ENCODE measurements at places on chromosomes 5 and 9.

- no peak for DNase-seq
These were observed 196.3 kb downstream of the PALM2AKAP2 start for GRCh38 chr9:109976303-109976702.

DNA sequence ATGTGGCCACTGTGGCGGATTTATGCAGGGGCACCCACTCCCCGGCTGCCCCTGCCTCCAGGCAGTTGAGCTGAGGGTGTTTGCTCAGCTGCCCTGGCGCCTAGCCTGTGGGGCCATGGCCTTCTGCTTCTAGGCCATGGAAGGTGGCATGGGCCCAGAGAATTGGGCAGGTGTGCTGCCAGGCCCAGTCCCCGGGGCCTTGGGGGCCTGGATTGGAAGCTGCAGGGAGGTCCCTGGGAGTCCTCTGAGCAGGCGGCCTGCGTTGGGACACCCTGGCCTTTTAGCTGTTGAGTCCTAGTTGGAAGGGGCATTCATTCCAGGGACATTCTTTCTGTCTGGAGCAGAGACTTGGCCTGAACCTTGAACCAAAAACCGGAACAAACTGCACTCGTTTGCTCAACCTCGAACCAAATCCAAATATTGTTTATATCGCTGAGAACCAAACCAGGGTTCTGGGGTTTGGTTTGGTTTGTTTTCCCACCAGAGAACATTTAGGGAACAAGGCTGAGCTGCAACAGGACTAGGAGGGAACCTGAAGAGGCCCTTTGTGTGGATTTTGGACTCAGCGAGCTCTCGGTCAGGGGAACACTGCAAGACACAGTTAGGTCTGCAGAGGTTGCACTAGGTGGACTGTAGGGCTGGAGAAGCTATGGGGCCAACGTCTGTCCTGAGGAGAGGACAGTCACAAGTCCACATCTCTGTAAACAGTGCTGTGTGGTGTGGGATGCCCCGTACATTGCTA is 116.8 kb downstream of the BOD1 start:
- no peak for DNase-seq

DNA sequence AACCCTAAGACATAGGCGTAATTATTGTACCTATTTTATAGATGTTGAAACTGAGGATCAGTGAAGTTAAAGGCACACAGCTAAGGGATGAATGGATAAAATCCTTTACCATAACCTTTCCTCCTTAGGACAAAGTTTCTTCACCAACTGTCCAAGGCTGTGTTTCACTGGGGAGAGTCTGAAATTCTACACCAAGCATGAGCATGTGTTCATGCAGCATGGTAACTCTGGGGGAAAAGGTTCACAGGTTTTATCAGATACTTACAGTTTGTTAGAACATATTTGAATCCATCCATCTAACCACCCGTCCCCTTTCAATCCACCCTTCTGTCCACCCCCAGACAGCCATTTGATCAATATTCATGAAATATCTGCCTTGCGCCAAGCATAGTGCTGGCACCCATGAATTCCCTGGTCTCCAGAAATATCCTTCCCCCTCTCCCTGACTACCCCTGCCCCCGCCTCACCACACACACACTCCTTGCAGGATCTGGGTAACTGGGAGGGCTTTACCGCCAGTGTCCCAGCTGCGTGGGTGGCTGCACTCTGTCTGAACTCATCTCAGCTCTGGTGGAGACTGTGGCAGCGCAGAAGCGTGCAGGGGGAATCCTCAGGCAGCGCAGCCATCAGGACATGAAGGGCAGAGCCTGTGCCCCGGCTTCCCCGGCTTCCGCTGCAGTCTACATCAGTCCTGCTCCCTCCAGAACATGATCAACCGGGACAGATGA is 6.3 kb upstream of the KCNIP1 start:
- no peak for DNase-seq

- DNase-seq: no peak
These were observed 80.9 kb downstream of the SUSD1 start for GRCh38 chr9:112094241-112094640.

DNA sequence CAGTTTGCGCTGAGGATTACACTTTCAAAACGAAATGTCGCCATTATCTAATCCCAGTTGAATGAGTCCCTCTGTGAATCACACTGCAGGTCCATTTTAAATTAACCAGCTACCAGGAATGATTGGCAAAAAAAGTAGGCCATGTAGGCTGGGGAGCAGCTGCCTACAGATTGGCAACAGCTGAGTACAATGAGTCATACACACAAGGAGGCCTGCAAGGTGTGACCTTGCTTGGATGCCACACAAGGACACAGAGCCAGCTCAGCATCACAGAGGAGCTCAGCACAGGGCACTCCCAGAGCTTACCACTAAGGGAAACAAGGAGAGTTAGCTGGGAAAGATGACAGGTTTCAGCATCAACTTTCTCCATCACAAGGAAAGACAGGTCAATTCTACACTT is 12.9 kb downstream of the HAVCR1 start:
- DNase-seq: no peak

DNA sequence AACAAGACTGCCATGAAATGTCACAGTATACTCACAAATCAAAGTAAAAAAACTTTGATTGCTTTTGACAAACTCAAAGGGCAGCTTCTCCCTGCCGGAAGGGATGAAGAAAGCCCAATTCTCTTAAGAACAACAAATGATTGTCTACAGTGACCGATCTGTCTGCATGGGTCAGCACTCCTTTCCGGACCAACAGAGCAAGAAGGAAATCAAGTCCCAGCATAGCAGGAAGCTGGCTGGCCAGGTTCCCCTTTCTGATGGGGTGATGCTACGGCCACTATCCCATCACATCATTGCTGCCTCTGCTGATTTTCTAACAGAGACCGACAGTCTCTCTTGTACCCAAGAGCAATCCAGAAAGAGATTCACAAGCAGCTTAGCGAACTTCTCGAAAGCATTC is 692 bp downstream of the C1QTNF3 start:
- no peak for DNase-seq

- DNase-seq: no peak
These were observed 429.5 kb downstream of the EBF1 start for GRCh38 chr5:158670201-158670600.

DNA sequence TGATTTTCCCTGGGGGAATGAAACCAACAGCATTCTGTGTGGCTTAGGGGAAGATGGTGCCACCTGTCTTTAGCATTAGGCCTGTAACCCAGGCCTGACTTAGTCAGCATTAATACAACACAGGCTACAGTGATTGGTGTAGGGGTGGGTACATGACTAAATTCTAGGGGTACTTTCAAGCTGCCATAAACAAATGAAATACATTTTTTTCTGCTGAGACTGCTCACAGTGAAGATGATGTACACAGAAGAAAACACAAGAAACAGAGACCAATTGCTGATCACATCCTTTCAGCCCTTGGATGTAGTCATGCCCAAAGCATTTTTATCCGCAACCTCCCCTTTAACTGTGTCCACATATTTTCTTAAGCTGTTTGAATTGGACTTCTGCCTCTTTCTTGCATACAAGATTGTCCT is 527.2 kb downstream of the KCTD16 start:
- DNase-seq: no peak
